GM06990 (cell line): ENCODE measurements at places on chromosomes 13 and 19.

- no peak for DNase-seq
Measured at GRCh38 chr13:26855071-26855470, 94.5 kb upstream of the GPR12 start.

DNA sequence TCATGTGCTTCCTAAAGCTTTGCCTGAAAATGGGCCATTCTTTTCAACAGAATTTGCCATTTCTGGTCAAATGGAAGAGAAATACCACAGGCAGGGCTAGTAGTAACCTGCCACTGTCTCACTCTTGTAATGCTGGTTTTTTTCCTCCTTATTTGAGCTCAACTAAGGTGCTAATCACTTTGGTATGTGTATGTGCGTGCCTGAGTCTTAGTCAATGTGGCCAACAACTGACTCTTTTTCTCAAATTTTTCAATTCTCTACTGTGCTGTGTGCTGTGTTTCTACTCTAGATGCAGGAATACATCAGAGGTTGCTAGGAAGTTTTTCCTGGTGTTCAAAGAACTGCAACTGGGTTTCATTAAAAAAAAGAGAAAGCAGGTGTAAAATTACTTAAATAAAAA lies 870.2 kb downstream of the EFNB2 start:
- no peak for DNase-seq

DNA sequence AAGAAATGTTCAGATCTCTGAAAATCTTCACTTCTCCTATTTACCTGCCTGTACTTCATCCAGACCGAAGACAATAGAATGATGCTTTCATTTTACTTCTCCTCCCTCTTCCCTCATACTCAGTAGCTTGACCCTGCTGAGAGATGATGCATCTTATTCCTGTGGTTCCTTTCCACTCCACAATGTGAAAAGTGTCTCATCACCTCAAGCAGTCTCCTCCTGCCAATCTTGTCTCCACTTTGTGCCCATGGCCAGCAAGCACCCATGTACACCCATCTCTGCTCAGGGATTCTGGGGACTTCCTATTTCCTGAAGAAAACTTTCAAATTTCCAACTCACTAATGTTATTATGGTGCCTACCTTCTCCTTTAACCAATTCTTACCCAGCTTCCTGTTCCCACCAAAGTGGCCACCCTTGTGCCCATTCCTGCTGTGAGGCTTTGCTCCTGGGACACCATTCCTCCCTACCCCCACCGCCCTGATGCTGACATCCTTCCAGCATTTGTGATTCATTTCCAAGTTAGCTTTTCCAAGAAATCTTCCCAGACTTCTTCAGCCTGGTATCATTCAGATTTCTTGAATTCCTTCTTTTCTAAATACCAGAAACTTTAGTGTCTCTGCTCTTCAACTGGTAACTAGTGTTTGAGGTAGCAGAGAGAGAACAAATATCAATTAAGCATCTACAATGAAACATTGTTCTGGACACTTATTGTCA lies 212.5 kb downstream of the POSTN start:
- no peak for DNase-seq

- DNase-seq, result peak; percentile 68
Measured at GRCh38 chr19:46746281-46747057, at the start of gene STRN4. STRN4 (minus strand) TSS chr19:46746450; CDS start chr19:46746430, 20 bp downstream.

DNA sequence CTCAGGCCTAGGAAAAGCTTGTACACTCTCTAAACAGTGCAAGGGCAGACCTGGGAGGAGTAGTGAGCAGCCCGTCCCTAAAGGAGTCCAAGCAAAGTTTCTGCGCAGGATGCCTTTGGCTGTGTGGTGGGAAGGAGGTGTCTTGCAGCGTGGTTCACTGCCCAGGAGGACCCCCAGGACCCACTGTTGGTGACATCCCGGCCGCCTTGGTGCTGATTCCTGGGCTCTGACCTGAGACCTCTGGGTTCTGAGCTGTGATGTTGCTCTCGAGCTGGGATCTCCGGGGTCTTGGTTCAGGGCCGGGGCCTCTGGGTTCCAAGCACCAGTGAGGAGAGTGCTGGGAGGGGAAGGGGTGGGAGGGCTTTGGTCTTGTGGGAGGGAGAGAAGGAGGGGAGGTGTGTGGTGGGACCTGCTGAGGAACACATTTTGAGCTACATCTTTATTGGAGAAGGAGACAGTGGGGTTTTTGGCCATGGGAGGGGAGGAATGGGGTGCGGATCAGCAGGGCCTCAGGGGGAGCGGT lies 4.1 kb downstream of the PGLYRP1 start:
- no peak for DNase-seq

DNA sequence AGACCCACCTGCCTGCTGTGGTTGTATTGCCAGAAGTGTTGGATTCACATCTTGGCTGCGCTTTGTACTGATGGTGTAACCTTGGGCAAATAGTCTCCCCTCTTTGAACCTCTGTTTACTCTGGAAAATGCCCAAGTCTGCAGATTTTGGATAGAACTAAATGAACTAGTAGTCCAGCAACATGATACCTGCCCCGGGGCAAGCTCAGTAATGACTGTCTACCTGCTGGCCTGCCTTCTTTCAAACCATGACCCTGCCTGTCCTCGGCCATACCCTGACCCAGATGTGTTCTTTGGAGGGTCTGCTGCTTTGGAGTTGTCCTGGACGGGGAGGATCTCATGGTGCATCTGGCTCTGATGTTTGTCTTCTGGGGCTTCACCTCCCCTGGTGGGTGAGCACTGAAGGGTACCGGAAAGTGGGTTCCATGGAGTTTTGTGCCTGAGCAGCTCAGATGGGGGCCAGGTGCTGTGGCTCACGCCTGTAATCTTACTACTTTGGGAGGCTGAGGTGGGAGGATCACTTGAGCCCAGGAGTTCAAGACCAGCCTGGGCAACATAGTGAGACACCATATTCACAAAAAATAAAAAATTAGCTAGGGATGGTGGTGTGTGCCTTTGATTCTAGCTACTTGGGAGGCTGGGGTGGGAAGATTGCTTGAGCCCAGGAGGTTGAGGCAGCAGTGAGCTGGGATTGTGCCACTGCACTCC lies 59.5 kb downstream of the TNFRSF19 start:
- DNase-seq, result no peak

GRCh38 chr13:74015137-74015536 lies 119.1 kb downstream of the KLF12 start:
- no peak for DNase-seq

DNA sequence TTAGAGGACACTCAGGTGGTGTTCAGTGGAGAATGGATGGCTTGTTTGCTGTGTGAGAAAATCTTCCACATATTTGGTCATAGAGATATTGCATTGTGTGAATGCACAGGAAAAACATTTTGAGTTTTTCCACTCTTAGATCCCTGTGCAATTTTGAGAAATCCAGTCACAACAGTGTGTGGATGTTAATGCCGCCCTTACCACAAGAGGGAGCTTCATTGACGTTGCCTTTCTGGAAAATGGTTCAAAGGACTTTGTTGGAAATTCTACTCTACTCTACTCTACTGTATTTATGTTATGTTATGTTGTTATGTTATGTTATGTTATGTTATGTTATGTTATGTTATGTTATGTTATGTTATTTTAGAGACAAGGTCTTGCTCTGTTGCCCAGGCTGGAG lies 13.4 kb downstream of the ZNF20 start:
- DNase-seq, result no peak

GRCh38 chr13:109344552-109345157 lies 441.7 kb downstream of the IRS2 start:
- no peak for DNase-seq

DNA sequence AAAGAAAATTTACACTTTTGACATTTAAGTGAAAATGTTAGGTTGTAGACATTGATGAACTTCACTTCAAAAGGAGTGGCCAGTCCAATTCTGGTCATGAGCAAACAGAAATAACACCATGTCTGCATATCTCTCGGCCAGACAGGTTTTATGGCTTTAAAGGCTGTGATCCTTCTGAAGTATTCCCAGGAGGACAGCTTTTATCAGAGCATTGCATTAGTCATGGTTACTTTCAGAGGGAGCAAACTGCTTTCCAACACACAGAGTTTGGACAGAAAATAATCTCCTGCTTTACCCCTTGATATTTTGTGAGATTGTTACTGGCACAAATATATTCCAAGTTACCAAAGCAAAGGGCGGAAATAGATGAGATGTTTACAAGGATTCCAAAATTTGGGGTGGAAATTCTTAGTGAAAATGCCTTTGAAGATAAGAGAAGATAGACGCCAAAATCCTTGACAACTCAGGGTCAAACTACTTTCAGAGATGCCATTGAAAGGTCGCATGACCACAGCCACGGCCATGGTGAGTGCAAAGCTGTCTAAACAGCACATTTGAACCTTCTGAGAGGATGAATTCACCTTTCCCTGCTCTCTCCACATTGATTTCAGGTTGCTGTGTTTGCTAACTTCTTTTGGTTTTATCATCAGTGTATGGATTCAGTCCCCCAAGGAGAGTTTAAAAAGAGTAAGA lies 584.5 kb upstream of the SGCG start:
- no peak for DNase-seq

DNA sequence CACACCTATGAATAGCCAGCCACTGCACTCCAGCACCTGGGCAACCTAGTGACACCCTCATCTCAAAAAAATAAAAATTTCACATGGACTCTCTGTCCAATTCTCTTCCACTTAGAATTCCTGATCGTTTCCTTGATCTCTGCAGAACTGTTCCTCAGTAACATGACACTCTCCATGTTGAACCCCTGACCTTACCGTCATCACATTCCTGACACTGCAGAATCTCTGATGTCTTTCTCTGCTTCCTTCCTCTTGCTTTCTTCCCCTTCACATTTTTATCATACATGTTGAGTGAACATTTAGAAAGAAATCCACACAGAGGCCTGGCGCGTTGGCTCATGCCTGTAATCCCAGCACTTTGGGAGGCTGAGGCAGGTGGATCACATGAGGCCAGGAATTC lies 15.0 kb downstream of the ZNF114 start:
- no peak for DNase-seq

- no peak for DNase-seq
Measured at GRCh38 chr19:45917421-45918091, 3.0 kb upstream of the NANOS2 start.

GRCh38 chr19:39199025-39199424 lies 2.3 kb downstream of the NCCRP1 start:
- DNase-seq, result no peak

- DNase-seq, result no peak
Measured at GRCh38 chr13:72537395-72537780, 190.0 kb downstream of the MZT1 start.
